ENCODE measurements at places on chromosomes 5 and 9.

DNA sequence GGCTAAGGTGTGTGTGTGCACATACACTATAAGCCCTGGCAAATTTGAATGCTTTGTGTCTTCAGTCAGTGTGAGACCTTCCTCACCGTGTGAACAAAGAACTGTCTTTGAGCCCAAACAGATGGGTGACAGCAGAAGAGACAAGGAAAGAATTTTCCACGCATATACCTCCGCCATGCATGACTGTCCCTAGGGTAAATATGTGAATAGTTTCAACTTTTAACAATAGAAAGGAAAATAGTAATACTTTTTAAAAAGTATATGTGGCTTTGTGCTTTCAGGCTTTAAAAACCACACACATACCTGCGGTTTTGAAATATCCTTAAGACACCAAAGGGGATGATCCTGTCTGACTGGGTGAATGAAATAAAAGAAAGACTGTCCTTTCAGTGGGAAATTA is 438.6 kb upstream of the MPDZ start:
- DNase-seq = no peak

- no peak for DNase-seq
Measured at GRCh38 chr9:79639354-79639753, 67.6 kb downstream of the TLE4 start.

- no peak for DNase-seq
Measured at GRCh38 chr5:78367318-78367991, 7.0 kb downstream of the SCAMP1 start.

- DNase-seq = no peak
Measured at GRCh38 chr5:160379511-160379910, 9.1 kb upstream of the C1QTNF2 start.

Data from pulmonary artery endothelial cell (primary cell).